ENCODE measurements at places on chromosomes 13 and 19.

- no peak for DNase-seq
Observed at GRCh38 chr19:4206818-4207484, 22.4 kb upstream of the EBI3 start.

GRCh38 chr19:13846557-13847406, 30.2 kb upstream of the NANOS3 start:
- DNase-seq = no peak

- no peak for DNase-seq
Observed at GRCh38 chr19:13425151-13425550, 81.1 kb downstream of the CACNA1A start.

- no peak for DNase-seq
Observed at GRCh38 chr13:98500963-98501421, 75.9 kb downstream of the STK24 start.

GRCh38 chr13:38767506-38768265, 80.8 kb downstream of the FREM2 start:
- DNase-seq = no peak

- no peak for DNase-seq
Observed at GRCh38 chr13:35697186-35697730, 220.8 kb upstream of the MAB21L1 start.

GRCh38 chr19:53094754-53095575, 8.3 kb downstream of the ZNF160 start:
- no peak for DNase-seq

- no peak for DNase-seq
Observed at GRCh38 chr19:13154911-13155471, 4.8 kb downstream of the IER2 start.

GRCh38 chr13:101289764-101290163, 126.5 kb downstream of the NALCN start:
- DNase-seq = peak; percentile 76

- DNase-seq = no peak
Observed at GRCh38 chr19:35642798-35643254, 1.3 kb downstream of the ETV2 start.

- DNase-seq = no peak
Observed at GRCh38 chr13:51599444-51600176, 15.3 kb downstream of the WDFY2 start.

- no peak for DNase-seq
Observed at GRCh38 chr13:84208246-84208910, 326.1 kb upstream of the SLITRK1 start.

DNA sequence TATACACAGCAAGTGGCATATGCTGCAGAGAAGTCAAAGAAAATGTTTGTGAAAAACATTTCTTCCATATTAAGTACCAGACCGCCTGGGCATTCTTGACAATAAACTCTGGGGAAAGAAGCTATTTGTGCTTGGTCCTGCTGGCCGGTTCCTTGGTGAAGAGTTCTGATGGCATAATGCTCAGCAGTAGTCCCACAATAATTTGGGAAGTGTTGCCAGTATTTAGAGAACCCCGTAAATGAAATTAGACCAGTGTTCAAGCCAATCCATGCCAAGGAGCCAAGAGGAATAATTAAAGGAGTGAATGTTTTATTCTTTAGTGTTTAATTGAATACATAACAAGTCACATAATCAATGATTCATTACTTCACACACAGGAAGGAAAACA, 6.3 kb downstream of the KCTD12 start:
- DNase-seq = no peak

DNA sequence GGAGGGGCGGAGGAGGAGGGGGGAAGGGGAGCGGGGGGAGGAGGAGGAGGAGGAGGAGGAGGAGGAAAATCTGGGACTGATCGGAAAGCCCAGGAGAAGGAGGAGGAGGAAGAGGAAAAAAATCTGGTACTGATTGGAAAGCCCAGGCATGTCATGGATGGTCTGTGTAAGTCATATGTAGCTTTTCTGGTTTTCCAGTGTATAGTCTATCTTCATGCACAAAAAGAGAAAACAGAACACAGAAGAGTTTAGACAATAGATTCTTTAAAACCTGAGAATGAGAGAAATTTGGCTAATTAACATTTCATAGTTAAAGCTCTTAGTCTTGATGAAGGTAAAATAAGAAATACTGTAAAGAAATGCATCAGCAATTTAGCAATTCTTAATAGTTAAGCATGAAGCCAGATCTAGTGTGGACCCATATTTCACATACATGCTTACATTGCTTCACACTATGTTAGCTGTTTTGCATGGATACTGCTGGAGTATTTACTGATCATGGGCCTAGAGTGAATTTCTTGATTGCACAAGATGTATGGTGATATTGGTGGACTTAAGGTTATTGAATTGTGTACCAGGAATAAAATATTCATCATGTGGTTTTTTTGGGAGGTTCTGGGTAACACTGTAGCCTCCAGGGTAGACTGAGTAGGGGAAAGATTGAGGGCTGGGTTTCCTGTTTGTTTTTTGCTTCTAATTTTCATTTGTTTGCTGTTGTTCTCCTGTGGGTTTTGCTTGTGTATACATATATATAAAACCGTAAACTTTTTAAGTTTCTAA, 41.4 kb downstream of the SUCLA2 start:
- DNase-seq = no peak

DNA sequence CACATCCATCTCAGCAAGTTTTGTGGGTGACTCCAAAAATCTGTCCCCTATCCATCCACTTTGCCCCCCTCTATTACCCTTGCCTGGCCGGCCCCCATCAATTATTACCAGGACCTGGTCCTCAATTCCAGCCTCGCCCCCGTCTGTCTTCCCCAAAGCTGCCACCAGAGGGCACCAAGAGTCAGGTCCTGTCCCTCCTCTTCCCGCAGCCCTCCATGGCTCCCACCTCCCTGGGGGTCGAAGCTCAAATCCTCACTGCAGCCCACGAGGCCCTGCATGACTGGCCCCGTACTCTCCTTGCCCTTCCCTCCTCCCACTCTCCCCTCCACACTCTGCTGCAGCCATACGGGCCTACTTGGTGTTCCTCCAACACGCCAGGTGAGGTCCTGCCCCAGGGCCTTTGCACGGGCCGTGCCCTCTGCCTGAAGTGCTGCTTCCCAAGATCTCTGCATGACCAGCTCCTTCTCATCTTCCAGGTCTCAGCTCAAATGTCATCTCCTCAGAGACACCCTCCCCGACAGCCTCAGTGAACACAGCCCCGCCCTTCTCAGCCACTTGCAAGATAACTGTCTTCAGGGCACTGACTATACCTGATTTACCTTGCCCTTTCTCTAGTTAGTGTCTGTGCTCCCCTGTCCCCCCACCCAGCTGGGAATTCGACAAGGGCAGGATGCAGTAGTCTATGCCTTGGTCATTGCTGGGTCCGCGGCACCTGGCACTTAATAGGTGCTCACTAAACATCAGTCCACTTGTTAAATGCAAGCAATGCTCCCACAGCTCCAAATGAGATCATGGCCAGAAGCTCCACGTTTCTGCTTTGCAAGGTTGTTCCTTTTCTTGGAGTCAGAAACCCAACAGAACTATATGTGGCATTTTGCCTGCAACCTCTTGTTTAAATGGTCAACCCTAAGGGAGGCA, 16.8 kb upstream of the SEMA6B start:
- no peak for DNase-seq

- no peak for DNase-seq
Observed at GRCh38 chr13:29355029-29355428, 240.5 kb downstream of the SLC7A1 start.

DNA sequence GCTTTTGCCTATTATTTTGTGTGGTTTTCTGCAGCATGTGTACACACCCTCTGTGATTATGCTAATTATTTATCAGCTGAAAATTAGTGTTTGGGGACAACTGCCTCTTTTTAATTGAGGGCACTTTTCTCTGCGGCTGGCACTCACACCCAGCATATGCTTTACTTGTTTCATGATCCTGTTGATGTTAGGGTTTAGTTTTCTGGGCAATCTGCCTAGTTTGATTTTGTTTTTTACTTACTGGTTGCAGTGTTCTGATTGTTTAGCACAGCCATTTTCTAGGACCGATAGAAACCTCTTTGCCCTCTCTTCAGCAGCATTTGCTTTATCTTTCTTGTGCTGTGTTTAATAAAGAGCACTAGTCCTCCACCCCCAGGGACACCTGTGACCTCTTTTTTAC, 161.6 kb downstream of the PAN3 start:
- no peak for DNase-seq

DNA sequence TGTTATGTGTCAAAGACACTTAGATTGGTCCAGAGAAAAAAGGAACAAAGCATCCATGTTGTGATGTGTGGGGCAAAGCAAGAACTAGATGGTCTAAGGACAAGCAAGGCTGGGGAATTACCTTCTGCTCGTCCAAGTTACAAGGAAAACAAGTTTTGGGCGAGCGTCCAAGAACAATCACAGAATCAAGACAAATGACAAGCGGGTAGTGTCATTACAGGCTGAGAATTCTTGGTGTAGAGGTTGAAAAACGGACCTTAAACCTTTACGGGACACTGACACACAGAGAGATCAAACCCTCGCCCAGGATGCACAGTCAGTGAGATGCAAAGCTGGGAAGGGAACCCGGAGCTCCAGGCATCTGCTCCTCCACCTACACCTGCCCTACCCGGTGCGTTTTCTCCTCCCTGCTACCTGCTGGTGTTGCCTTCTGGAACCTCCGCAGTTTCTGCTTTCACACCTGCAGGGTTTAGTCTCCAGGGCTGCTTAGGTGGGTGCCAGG, 515 bp upstream of the ZNF324B start:
- DNase-seq = no peak

DNA sequence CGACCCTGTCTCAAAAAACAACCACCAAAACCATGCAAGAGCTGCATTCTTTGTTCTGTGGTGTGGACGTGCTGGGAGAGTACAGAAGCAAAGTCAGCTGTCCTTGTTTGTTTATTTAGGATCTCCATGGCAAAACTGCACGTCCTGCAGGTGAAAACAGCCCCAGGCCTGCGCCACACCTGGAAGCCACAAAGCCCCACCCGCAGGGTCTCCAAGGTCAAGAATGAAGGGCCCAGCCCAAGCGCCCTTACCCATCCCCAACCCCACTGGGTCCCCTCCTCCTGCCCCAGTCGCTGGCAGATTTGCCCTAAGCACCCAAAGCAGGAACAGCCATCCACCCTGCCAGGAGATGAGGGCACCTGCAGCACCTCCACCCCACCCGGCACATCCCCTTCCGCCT, 10.5 kb downstream of the MBD3 start:
- DNase-seq = no peak
